ENCODE measurements at places on chromosomes 1 and 21.

GRCh38 chr1:115980998-115981993 lies 5.0 kb downstream of the SLC22A15 start:
- DNase-seq: no peak

- DNase-seq: peak; percentile 59
Observed at GRCh38 chr1:84772428-84772943, 82.2 kb upstream of the SSX2IP start.

DNA sequence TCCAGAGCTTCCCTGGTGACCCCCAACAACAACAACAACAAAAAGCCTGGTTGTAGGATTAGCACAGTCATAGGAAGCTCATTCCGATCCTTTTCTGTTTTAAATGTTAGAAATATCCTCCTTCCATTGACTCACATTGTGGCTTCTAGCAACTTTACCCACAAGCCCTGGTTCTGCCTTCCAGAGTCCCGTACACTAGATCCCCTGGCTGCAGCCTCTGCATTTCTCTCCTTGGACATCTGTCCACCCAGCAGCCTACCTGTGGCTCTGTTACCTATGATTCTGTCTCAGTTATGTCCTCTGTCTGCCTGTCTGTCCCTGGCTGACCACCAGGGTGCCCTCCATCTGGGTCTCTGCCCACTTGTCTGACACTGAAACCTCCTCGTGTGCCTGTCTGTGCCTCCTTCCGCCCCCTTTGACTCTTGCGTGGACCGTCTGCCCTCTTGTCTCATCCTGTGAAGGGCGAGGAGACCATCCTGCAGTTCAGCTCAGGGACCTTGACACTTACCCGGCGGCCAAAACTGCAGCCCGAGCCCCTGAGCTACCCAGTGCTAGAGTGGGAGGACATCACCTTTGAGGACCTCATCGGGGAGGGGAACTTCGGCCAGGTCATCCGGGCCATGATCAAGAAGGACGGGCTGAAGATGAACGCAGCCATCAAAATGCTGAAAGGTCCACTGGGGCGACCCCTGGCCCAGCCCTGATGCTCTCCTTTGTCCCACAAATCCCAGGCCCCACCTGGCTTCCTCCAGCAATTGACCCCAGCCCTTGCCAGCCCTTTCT lies 16.1 kb downstream of the TIE1 start:
- DNase-seq: no peak

GRCh38 chr1:1283821-1284220 lies 3.6 kb downstream of the SCNN1D start:
- no peak for DNase-seq

- no peak for DNase-seq
Observed at GRCh38 chr1:65193129-65193695, 45.2 kb downstream of the AK4 start.

GRCh38 chr21:36806103-36806502 lies 107.2 kb downstream of the SIM2 start:
- DNase-seq: no peak

- DNase-seq: no peak
Observed at GRCh38 chr1:228646717-228647522, 88.4 kb upstream of the RHOU start.

GRCh38 chr1:41072051-41072450 lies 50.5 kb upstream of the SLFNL1 start:
- DNase-seq: no peak

DNA sequence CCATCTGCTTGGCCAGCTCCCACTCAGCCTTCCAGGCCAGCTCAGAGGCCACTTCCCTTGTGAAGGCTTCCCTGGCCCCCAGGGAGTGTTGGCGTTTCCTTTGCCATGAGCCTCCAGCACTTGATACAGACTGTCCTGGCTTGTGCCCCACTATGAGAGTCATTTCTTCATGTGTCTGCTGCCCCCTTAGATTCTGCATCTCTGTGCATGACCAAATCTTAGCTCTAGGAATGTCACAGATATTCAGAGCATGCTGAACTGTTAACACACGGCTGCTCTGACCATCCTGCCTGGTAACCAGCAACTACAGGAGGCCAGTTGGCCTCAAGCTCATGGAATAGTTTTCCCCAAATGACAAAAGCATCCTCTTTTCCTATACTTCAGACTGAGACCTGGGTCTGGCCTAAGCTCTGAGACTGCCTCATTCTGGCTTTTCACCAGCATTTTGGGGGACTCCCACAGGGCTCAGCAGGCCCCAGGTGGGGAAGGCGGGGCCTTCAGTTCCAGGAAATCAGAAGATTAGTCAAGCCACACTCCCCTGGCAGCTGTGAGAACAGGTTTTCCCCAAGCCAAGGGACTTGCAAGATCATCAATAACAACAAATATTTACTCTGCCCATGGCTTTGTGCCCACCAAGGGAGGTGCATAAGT lies 182.6 kb upstream of the EDN2 start:
- no peak for DNase-seq

DNA sequence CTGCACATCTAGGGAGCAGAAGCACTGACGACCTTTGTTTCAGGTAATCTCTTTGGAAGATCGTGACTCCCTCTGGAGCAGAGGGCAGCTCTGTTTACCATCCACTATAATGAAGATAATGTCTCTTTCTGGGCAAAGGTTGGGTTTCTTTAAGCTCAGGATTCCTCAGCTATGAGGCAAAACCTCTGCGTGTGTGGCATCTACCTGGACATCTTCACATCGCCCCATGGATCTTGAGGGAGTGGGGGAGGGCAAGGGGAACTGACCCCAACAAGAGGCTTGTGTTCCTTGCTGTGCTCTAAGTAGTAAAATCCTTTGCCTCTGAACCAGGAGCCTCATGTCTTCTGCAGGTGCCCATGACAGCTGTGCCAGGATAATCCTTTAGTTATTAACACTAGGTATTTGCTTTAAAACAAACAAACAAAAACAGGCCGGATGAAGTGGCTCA lies 19.6 kb downstream of the SPATA45 start:
- no peak for DNase-seq

DNA sequence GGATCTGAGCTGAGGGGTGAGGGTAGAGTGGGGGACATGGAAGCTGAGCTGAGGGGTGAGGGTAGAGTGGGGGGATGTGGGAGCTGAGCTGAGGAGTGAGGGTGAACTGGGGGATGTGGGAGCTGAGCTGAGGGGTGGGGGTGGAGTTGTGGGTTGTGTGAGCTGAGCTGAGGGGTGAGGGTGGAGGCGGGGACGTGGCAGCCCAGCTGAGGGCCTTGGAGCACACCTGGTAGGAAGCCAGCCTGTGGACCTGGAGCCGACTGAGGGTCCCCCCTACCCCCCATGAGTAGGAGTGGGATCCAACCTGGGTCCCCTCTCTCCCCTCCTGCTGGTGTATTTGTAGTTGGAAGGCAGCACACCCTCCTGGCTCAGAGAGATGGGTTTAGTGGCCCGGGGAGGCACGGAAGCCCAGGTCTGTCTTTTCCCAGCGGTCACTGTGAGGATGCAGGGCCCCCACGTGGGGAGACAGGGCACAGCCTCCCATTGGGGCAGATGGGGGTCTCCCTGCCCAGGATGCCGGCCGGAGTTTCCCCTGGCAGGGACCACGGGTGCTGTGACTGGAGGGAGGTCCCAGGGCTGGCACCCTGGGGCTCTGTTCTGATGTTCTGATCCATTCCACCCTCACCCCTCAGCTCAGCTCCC lies 13.2 kb upstream of the NPHP4 start:
- DNase-seq: no peak

GRCh38 chr1:62826901-62827300 lies 43.0 kb downstream of the ATG4C start:
- DNase-seq: no peak

- no peak for DNase-seq
Observed at GRCh38 chr1:170698301-170699275, 34.7 kb downstream of the PRRX1 start.

GRCh38 chr1:93678946-93679480 lies 2.6 kb downstream of the BCAR3 start:
- DNase-seq: no peak

GRCh38 chr1:25255706-25256577 lies 8.7 kb upstream of the RSRP1 start:
- DNase-seq: no peak

- DNase-seq: peak; percentile 34
Observed at GRCh38 chr21:36321325-36322082, 1.5 kb downstream of the MORC3 start.
